Stimulated activated CD4-positive, alpha-beta T cell treated with anti-CD3 and anti-CD28 coated beads, Interleukin-15, amount 100 ng/mL, for 48 hours (primary cell): ENCODE measurements at places on chromosomes 12 and 14.

DNA sequence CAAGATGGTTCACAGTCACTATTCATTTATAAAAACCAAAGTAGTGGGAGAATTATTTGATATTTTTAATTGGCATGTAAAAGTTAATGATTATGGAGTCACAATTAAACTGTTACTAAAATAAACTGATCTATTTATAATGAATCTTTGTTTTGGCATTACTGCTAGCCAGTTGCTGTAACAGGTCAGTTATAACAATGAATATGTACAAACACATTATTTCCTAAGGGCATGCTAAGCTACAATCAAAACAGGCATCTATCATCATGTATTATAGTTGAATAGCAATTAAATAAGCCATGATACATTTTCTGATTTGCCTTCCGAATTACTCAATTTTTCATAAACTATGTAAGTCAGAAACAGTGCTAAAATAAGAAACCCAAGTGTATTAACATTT lies 518.3 kb downstream of the SLC16A7 start:
- no peak for DNase-seq

GRCh38 chr12:83477696-83478095 lies 791.0 kb downstream of the TMTC2 start:
- no peak for DNase-seq

GRCh38 chr14:104433401-104434213 lies 146.0 kb upstream of the C14orf180 start:
- DNase-seq = no peak

- no peak for DNase-seq
These were observed 172.7 kb upstream of the PARP11 start for GRCh38 chr12:4045786-4046494.

GRCh38 chr12:71627438-71628002 lies 36.1 kb downstream of the ZFC3H1 start:
- DNase-seq = no peak

- DNase-seq = no peak
These were observed 184.7 kb upstream of the DCN start for GRCh38 chr12:91367234-91367849.

GRCh38 chr12:2160043-2160442 lies 107.3 kb downstream of the CACNA1C start:
- no peak for DNase-seq

DNA sequence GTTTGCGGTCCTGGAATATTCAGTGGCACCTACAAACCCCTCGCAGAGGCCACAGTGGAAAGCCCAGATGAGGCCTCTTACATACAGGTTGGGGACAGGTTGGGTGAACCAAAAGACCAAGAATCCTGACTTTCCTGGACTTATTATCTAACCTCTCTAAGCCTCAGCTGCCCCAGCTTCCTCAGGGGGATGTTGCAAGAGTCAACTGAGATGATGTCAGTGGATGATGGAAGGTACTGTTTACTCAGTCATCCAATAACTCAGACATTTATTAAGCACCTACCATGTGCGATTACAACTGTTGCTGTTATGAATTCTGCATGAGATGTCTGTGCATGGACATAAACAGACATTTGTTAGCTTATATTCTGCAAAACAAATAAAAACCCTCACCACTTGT lies 72.8 kb downstream of the RFX4 start:
- DNase-seq = no peak

GRCh38 chr12:75705749-75706711 lies 194.6 kb upstream of the KRR1 start:
- no peak for DNase-seq

- no peak for DNase-seq
These were observed 64.7 kb downstream of the GPR65 start for GRCh38 chr14:88069677-88070076.

GRCh38 chr12:117359029-117359845 lies 2.2 kb downstream of the NOS1 start:
- DNase-seq = no peak

GRCh38 chr14:55361190-55361589 lies 50.4 kb downstream of the ATG14 start:
- no peak for DNase-seq

GRCh38 chr14:67837011-67837624 lies 17.5 kb downstream of the RAD51B start:
- DNase-seq = no peak

GRCh38 chr12:14621826-14622225 lies 54.1 kb upstream of the PLBD1 start:
- DNase-seq = no peak

- DNase-seq = no peak
These were observed 8.1 kb downstream of the APPL2 start for GRCh38 chr12:105227879-105228278.

GRCh38 chr12:113364698-113365097 lies 6.3 kb downstream of the PLBD2 start:
- no peak for DNase-seq

DNA sequence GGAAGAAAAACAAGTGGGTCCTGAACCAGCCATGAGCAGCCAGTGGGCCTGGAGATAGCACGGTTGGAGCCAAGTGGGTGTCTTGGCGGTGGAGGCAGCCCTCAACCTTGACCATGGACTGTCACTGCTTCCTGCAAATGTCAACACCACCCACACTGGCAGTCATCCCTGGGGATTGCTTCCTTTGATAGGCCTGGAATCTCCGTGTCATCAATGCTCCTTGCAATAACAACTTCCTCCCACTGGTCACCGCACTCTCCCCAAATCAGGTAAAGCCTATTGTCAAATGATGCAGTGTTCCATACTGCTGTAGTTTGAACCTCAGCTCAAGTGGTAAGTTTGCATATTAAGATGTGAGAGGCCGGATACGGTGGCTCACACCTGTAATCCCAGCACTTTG lies 129.1 kb downstream of the NTF3 start:
- no peak for DNase-seq

GRCh38 chr12:9971181-9971580 lies at the start of gene CLEC12A:
TSS of gene CLEC12A (plus strand) at chr12:9971409. CDS start at chr12:9971597, 188 bp downstream.
- no peak for DNase-seq

GRCh38 chr14:22610931-22611330 lies 12.8 kb downstream of the ABHD4 start:
- no peak for DNase-seq

DNA sequence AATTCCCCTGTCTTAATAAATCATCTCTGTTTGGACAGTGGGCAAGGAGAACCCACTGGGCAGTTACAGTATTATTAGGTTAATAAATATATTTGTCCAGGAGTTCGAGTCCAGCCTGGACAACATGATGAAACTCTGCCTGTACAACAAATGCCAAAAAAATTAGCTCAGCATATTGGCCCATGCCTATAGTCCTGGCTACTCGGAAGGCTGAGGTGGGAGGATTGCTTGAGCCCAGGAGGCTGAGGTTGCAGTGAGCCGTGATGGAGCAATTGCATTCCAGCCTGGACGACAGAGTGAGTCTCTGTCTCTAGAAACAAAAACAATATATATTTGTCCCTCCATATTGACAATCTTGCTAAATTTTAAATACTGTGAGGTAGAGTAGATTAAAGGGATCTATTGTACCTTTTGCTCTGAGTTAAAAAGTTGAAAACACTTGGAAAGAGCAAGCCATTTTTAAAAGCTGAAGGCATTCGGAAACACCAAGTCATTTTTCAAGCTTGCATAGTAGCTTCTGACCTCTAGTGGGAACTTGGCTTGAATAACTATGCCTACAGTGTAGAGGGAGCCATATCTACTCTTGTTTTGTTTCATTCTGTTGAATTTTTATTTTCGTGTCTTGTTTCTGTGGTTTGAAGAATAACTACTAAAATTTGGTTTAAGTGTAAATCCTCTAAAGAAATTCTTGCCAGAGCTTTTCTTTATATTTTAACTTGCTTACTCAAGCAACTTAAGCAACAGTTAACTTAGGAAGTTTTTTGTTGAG lies 14.6 kb upstream of the EEA1 start:
- DNase-seq = no peak

DNA sequence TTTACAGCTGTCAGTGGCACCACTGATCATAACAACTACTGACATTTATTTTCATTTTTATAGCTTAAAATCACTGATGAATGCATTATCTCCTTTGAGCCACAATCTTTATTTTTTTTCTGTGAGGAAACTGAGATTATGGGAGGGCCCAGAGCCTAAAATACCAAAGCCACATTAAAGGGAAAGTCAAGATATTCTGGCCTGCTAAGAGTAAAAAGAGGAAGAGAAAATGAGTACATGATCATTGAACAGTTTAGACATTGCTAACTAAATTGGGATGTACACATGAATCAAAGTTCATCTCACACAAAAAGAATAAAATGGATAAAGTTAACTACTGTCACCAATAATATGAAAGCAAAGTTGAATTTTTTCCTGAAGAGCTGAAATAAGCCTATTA lies 170.5 kb upstream of the GARIN2 start:
- DNase-seq = no peak

- DNase-seq = no peak
These were observed 11.5 kb downstream of the TCL1B start for GRCh38 chr14:95697764-95698163.

- no peak for DNase-seq
These were observed 589.5 kb upstream of the TBX3 start for GRCh38 chr12:115273456-115273855.

DNA sequence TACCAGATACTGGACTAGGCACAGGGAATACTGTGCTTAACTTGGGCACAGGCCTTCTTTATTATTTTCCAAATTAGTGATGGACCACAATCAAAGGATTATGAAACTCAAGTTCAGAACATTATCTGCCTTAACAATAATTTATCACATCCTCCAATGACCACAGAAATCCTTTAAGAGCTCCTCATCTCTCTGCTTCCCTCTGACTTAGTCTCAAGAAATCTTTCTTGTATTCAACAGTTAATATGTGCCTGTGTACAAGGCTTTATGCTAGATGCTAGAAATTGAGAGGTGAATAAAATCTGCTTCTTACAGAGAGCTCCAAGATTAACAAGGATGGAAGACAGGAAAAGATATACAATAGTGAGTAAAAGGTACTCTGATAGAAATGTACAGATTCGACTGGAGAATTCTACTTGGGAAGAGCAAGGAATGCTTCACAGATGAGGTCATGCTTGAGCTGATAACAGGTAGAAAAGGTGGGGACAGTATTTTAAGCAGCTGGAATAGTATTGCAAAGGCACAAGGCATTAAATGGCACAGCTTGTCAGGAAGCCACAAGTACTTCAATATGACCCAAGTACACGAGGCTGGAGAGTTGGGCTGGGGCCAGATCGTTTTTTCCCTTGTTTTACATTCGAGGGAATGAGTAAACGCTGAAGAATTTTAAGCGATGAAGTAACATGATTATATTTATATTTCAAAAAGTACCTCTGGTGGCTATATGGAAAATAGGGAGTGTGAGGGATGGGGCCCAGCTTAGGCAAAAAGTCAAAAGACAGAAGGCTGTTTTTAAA lies 55.1 kb upstream of the ARID2 start:
- no peak for DNase-seq

GRCh38 chr14:100103250-100104005 lies 38.2 kb downstream of the EVL start:
- no peak for DNase-seq

DNA sequence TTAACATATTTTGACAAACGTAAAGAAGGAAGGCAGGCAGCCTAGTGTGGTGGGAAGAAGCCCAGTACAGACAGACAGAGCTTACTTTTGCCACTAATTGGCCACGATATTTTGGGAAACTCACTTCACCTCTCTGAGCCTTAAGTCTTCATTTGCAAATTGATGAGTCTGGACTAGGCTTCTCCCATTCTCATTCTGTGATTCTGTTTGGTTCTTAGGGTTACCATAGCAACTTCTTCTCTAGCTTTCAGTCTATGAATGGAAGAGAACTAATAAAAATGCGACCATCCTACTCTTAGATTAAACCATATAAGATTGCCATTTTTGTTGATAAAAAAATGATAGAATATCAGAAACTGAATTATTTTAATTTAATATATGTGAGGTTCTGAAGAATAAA lies 210.5 kb downstream of the SNAPC1 start:
- DNase-seq = no peak

- DNase-seq = no peak
These were observed 47.5 kb downstream of the MRPL42 start for GRCh38 chr12:93514853-93515252.
